ENCODE measurements at places on chromosomes 11 and 22.

GRCh38 chr11:75272821-75273301 is 32.3 kb downstream of the TPBGL start:
- DNase-seq, result peak; percentile 31

DNA sequence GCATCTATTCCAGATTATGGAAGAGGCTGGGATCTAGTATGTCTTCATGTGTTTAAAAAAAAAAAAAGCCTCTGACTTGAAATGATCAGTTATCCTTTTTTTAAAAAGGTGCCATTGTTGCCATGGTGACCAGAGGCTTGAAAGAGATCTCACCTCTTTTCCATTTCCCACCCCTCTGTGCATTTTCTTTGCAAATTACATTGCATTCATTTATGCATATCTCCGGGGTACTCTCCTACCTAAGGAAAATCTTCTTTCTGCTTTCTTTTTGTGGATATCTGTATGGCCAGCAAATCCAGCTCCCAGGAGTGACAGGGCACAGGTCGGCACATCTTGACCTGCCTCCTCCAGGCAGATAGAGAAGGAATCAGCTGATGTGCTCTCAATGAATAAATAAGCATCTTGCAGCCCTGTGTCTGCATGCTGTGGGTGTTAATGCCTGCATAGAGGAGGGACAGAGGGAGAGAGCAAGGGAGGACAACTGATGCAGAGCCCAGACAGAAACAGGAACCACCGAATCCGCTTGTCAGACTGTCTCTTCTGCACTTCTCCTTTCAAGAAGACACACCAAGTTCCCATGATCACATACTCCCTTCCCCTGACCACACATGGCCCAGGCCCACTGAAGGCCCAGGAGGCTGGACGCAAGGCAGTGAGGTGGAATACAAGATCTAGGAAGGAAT is 50.9 kb downstream of the CWC15 start:
- no peak for DNase-seq

DNA sequence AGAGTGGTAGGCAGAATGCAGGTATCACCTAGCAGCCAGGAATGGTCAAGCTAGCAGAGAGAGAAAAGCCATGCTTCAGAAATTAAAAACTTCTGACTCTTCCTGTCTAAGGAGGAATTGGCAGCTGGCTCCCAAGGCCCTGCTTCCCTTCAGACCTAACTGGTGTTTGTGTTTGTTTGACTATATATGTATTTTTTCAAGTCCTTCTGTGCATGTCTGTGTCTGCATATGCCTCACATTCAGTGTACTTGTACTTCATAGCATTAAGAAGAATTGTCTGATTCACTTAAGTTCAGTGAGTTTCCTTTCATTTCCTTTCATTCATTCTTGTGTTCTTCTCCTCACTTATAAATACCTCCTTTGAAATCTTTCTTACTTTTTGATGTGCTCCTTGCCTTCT is 109.0 kb upstream of the RRM1 start:
- no peak for DNase-seq

DNA sequence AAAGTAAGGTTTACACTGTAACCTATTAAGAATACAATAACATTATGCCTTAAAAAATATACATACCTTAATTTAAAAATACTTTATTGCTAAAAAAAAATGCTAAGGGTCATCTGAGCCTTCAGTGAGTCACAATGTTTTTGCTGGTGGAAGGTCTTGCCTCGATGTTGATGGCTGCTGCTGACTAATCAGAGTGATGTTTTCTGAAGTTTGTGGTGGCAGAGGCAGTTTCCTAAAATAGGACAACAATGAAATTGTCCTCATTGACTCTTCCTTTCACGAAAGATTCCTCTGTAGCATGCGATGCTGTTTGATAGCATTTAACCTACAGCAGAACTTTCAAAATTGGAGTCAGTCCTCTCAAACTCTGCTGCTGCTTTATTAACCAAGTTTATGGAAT is 97.6 kb downstream of the FAT3 start:
- DNase-seq, result no peak

DNA sequence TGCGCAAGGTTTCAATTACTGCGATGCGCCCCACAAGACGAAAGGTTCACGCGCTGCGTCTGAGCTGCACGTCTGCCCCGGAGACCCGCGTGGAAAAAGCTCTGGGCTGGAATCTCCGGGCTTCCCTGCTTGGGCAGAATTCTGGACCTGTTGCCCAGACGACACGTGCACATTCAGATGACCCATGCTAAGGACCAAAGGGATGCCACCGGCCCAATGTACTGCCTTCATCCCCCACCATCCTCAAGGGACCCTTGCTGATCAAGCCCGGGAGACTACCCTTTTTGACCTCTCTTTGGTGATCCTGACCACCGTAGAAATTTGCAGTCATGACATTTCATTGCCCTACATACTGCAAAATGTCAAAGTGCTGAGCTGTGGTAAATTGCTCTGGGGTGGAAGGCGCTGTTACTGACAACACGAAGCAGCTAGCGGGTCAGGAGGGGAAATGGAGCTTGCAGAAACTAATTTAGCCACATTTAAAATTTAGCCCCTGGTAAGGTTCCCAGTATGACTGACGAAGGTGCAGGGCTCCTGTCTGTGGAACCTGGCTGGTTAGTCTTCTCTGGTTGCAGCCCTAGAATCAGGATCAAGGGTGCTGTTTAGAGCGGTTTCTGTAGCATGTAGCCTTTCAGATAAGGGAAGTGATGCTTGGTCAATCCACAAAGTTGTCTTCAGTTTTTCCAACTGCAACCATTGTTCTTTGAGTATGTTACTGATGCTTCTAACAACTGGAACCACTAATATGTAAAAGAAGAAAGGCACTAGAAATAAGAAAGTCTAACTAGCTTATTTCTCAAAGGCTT is 81.9 kb downstream of the PRR5L start:
- no peak for DNase-seq

All from activated T-cell treated with anti-CD3 and anti-CD28 coated beads, Interleukin-2, amount 50 U/mL, for 24 hours (primary cell).